Anterior cingulate cortex (tissue), 58 donors: ENCODE measurements at places on chromosomes 2 and 18.

DNA sequence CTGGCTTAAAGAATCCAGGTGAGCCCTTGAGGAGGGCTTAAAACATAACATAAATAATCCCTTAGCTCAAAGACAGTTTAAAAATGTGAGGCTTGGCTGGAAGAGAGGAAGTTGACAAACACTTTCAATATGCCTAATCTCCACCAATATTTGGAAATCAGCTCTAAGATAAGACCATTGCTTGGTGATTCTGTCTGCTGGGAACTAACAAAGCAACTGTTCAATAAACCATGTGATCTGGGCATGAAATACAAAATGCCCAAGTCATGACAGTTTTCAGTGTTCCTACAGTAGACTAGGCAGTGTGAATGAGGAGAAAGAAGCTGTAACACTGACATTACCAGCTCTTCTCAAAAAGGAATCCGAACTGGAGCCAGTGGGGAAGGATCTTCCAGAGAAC, 10.7 kb downstream of the MFF start:
- DNase-seq = no peak

DNA sequence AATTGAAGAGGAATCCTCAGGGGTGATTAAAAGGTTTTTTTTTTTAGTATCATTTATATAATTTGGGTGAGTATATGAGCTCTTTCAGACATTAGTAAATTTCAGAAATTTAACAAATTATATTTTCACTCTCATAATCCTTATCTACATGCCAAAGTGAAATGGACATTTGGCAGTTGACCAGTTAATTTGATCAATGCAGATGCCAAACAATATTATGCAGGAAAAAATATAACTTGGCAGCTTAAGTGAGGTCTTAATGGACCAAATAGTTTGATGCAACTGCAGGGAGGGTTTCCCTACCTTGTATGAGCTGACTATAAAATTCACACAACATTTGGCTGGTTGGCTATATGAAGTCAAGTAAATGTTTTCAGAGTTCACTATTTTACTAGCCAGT, 185.2 kb downstream of the CCDC102B start:
- DNase-seq = no peak

GRCh38 chr2:88691339-88692183, at the start of gene RPIA:
TSS of gene RPIA (plus strand) at chr2:88691673. CDS start at chr2:88691699, 26 bp downstream.
- DNase-seq = peak; percentile 95

- no peak for DNase-seq
Observed at GRCh38 chr18:8990276-8991031, 112.0 kb upstream of the NDUFV2 start.

DNA sequence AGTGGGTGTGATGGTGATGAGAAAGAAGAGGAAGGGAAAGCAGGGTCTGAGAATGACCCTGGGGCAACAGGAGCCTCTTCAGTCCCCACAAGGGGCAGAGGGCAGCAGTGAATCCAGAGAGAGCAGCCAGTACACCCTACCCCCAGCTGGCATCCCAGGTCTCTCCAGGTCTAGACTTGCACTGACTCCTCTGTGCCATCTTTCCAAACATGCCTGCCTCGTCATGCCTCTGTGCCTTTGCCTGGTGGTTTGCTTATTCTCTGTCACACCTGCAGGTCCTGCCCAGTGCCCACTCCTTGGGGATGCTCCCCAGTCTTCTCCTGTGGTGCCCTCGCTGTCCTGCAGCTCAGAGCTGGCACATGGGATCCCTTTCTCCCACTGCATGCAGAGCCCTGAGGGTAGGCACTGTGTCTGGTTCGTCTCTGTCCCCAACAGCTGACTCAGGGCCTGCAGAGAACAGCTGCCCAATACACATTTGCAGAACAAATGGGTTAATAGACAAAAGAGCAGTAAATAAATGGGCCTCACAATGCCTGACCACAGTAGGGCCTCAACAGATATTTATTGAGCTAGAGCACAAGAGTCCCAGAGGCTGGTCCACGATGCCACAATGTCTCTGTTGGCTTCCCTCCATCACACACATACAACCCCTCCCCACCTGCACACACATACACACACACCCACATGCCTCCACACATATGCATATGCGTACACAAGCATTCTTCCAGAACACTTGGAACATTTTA, 89.8 kb downstream of the HS1BP3 start:
- no peak for DNase-seq

DNA sequence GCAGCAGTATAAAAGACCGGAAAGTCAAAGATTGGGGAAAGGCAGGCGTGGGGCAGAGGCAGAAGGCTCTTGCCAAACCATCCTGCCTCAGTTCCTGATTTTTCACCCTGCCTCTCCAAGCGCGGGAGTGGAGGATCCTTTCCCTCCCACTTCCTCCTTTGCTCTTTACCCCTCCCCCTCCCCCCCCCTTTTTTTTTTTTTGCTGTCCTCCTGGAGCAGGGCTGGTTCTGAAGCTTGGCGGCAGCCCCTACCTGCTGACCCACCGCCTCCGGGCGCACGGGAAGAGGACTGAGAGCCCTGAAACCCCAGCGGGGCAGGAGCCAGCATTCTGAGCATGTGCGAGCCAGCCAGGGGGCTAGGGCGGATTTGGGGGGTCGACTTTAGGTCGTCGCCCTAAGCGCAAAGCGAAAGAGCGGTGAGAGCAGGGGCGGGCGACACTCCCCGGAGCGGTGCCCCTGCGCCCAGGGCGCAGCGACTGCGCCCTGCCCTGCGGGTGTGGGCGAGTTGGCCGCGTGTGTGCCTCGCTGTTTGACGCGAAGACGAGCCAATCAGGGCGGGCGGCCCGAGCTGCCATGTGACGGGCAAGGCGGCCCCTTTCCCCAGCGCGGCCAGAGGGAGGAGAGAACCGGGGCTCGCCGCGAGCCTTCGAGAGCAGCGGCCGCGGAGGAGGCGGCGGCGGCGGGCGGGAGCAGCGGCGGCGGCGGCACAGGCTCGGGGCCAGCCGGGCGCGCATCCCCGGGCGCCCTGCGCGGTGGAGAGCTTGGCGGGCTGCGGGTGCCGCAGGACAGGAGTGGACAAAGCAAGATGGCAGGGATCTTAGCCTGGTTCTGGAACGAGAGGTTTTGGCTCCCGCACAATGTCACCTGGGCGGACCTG, at the start of gene CERS6:
CERS6 (plus strand) TSS at position 628 of the 876 bp plus-strand sequence; CDS start at position 805, 177 bp downstream.
- DNase-seq = peak; percentile 91

GRCh38 chr2:157784169-157784822, 91.8 kb downstream of the ACVR1 start:
- no peak for DNase-seq

GRCh38 chr18:7638321-7638720, 71.2 kb downstream of the PTPRM start:
- DNase-seq = no peak

DNA sequence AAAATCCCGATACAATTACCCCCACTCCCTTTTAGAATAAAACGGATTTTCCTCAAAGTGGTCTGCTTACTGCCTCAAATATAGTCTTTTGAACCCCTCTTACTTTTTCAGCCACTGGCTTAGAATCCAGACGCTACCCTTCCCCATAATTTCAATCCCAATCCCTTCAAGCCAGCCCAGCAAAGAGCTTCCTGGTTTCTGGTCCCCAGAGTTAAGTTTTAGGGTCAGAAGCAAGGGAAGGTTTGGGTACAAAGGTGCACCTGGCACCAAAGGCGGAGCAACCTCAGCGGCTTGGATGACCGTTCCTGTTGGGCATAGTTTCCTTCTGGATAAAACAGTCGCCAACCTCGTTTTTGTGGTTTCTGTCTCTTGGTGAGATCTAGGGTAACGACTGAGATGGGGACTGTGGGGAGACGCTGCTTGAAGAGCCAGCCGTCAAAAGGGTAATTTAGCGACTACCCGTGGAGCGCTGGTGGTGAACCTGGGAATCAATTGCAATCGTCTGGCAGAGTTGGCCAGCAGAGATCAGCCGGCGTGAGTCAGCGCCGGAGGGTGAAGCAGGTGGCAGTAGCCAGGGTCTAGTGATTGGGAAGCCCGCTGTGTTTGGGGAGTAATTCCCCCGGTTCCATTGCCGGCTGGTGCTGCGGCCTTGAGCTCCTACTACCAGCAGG, 1.6 kb downstream of the FEV start:
- DNase-seq = no peak

GRCh38 chr2:5285872-5286769, 406.1 kb upstream of the SOX11 start:
- no peak for DNase-seq

- no peak for DNase-seq
Observed at GRCh38 chr2:149657401-149658040, 69.9 kb upstream of the MMADHC start.

- no peak for DNase-seq
Observed at GRCh38 chr2:134314681-134315368, 61.0 kb downstream of the MGAT5 start.

GRCh38 chr2:221567809-221568208, 4.3 kb downstream of the EPHA4 start:
- DNase-seq = no peak

GRCh38 chr2:175854129-175854528, 147.9 kb downstream of the LNPK start:
- no peak for DNase-seq

DNA sequence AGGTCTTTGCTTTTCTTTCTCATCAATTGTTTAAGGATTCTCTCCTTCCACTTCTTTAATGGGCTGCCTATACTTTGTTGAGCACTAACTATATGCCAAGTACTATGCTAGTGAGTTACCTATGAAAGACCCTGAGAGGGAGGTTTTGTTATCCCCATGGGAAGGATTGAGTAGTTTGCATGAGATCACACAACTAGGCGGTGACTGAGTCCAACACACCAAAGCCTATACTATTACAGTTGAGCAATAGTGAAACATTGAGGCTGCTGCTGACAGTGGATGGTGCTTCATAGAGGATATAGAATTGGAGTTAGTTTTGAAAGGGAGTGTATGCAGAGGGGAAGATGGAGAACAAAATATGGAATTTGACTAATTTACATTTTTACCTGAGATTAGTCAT, 15.8 kb downstream of the NABP1 start:
- no peak for DNase-seq

GRCh38 chr2:100485396-100485795, 15.1 kb downstream of the NMS start:
- no peak for DNase-seq

- no peak for DNase-seq
Observed at GRCh38 chr18:27709344-27709743, 467.6 kb downstream of the CDH2 start.

DNA sequence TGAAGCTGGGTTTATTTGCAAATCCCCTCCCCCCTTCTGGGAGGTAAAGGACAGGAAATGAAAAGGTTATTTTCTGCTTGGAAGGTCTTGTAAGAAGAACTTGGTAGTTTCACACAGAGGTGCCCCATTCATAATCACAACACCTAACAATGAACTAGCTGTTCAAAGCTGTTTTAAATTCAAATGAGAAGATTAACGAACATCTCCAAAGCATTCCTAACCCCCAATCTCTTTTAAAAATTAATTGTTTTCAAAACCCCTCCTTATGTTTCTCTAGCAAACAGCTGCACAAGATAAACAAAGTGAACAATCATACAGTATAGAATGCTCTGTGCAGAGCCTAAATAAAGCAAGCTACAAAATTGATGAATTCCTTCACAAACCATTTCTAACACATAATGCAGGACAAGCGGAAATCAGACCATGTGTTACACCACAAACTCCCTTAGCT, 271.4 kb downstream of the SATB2 start:
- DNase-seq = no peak

GRCh38 chr2:217222309-217222910, 362.5 kb upstream of the TNP1 start:
- DNase-seq = no peak

GRCh38 chr2:27566628-27567027, 16.2 kb upstream of the ZNF512 start:
- no peak for DNase-seq

GRCh38 chr2:240170354-240170735, 29.9 kb upstream of the OTOS start:
- DNase-seq = no peak

DNA sequence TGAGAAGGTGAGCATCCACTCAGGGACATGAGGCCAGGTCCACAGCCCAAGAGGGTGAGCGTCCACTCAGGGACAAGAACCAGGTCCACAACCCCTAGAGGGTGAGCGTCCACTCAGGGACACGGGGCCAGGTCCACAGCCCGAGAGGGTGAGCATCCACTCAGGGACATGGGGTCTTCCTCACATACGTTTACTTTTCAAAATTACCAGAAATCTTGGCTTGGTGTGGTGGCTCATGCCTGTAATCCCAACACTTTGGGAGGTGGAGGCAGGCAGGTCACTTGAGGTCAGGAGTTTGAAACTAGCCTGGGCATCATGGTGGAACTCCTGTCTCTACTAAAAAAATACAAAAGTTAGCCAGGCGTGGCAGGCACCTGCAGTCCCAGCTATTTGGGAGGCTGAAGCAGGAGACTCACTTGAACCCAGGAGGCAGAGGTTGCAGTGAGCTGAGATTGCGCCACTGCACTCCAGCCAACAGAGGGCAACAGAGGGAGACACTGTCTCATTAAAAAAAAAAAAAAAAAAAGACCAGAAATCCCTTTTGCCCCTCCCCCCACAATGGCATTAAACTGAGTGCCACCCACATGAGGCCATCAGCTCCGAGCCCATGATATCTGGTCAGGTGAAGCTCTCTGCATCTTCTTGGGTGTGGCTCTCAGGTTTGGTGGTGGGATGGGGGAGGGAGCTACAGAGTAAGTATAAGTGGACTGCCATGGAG, 9.0 kb upstream of the MBP start:
- DNase-seq = no peak

- no peak for DNase-seq
Observed at GRCh38 chr2:168002021-168002553, 245.3 kb downstream of the STK39 start.

- DNase-seq = no peak
Observed at GRCh38 chr2:236159778-236160170, 8.4 kb downstream of the GBX2 start.

DNA sequence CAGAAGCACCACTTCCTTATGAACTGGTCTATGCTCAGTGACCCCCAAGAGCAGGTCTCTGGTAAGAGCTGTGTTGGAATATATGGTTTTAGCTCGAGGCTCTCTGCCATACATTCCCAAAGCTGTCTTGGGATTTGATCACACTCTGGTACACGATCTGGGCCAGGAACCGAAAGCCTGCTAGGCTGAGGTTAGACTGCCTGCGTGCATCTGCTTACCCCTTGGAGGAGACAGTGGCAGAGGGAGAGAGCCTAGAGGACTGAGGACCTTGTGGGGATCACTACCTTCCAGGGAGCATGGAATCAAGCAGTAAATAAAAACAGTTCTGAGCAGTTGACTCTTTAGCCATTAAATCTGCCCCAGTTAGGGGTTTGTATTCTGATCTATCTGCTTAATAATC, 63.7 kb downstream of the ZNF532 start:
- no peak for DNase-seq

DNA sequence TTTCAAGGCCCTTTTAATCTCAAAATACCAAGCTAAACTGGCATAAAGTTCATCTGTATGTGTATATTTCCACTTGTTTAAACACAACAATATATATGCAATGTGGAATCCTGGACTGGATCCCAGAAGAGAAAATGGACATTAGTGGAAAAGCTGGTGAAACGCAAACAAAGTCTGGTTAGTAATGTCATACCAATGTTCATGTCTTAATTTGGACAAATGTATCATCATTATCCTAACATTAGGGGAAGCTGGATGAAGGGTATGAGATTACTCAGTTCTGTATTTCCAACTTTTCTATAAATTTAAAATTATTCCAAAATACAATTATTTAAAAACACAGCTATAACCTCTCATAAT, 3.8 kb downstream of the SP3 start:
- no peak for DNase-seq

GRCh38 chr2:28172114-28172898, 220.4 kb upstream of the FOSL2 start:
- DNase-seq = no peak

GRCh38 chr18:59904011-59904601, 4.3 kb downstream of the PMAIP1 start:
- no peak for DNase-seq
